ENCODE measurements at places on chromosomes 2 and 18. TPM values are rescaled to one million over a fixed set of nuclear protein-coding genes. Genes with fewer than 3 reads are reported as not detected.

DNA sequence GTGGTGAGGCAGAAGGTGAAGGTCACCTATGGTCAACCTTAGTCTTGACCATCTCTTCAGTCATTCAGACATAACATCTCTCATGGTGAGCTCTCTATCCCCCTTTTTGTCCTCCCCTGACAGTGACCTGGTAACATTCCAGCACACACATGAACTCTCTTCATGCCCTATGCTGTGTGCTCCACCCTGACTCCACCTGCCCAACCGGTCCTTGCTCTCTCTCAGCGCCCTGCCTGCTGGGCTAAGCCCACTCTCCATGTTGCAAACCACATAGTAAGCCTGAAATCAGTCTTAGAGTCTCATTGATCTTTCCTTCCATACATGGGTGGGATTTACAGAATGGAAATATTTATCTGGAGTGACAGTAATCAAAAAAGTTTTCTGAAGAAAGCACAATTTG is 52.8 kb downstream of the MARCO start:
- DNase-seq: no peak

DNA sequence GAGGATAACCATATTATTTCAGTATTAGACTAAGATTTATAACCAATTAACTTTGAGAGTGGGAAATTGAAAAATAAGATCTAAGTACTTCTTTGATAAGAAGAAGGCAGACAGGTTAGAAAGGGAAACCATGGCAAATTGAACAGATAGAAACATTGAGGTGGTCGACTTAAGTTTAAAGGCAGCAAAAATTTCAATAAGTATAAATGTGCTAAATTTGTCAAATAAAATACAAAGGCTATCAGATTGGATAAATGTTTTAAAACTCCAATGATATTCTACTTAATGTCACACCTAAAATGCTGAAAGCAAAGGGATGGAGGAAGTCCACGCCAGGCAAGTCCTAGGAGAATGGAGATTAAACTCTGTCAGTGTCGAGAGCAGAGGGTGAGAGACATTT is 59.2 kb downstream of the TMEM18 start:
- no peak for DNase-seq

- DNase-seq: no peak
Measured at GRCh38 chr18:53752781-53753367, 471.6 kb downstream of the MBD2 start.

- no peak for DNase-seq
Measured at GRCh38 chr2:41414486-41415230, 633.2 kb upstream of the PKDCC start.

Gene EPAS1
- 274 TPM for total RNA-seq

Gene UGT1A9
- not detected for total RNA-seq

GRCh38 chr2:31066551-31066950 is 71.7 kb downstream of the GALNT14 start:
- DNase-seq: no peak

DNA sequence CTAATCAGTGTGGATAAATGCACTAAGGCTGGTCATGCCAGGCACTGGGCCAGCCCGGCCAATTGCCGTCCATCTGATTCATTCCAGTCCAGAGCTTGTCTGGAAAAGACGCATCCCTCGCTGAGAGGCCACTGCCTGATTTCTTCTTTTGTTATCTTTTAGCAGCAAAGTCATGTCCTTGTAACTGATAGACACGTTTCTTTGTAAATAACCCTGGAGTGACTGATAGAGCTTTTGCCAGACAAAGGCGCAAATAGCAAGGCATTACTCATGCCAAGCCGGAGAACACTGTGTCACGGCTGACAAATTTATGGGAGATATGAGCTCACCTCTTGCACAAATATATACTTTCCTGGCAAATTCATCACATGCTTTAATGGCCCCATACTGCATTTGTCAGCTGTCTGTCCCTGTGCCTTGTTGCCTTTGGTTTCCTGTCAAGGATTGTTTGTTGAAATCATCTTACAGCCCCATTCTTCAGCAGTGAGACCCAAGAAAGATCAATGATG is 164.4 kb downstream of the ETAA1 start:
- no peak for DNase-seq

- no peak for DNase-seq
Measured at GRCh38 chr18:53796040-53796729, 428.3 kb downstream of the MBD2 start.

DNA sequence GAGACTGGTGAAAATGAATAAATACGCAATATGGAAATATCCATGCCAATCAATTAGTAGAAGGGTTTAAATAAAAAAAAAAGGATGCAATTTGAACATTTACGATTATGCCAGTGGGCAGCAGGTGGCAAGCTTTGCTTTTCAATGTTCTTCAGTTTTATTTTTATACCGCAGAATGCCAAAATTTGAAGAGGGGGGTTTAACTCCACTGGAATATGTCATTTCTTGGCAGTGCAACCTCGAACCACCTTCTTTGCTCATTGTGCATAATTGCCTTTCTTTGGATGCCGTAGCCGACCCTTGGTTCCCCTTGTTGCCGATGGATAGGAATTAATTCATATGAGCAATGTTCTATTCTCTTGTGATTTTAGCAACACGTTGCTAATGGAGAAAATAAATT is 88.0 kb downstream of the LTBP1 start:
- DNase-seq: no peak
